ENCODE measurements at places on chromosomes 5 and 9. TPM values are rescaled to one million over a fixed set of nuclear protein-coding genes. Genes with fewer than 3 reads are reported as not detected.

DNA sequence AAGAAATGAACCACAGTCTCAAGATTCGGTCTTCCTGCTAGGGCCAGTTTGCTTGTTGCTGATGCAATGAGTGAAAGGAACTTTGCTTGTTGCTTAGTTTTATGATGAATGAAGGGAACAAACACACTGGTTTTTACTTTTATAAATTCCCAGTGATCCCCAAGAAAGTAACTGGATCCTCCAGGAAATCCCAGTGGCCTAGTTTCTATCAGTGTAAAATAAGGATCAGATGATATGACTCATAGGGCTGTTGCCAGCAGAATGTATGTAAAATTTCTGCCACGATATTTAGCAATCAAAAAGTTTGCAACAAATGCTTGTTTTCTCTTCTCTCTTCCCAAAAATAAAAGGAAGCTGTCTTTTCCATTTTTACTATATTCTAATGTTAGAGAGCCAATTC is 160.1 kb upstream of the CDKN2B start:
- no peak for DNase-seq
- H3K4me3 ChIP-seq, result no peak overlapping the region
- H3K27me3 ChIP-seq, result no peaks in the 10 kb centered on the region
- no peaks in the 10 kb centered on the region for H3K36me3 ChIP-seq

DNA sequence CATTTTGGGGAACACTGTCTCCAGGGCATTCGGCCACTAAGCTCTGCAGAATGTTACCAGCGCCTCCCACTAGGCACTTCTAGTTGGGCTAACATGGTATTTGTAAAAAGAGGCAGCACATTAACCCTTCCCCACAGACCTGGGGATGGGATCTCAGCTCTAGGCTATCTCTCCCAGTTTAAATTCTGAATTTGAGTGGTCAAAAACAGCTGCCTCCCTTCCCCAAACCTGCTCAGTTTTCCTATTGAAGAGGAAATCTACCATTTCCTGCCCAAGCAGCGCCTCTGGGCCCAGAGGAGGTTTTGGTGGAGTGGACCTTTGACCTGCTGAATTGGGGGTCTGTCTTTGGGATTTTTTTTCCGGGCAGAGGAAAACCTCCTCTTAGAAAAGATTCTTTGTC is 53.2 kb downstream of the ENC1 start:
- H3K36me3 ChIP-seq, result no peaks in the 10 kb centered on the region

DNA sequence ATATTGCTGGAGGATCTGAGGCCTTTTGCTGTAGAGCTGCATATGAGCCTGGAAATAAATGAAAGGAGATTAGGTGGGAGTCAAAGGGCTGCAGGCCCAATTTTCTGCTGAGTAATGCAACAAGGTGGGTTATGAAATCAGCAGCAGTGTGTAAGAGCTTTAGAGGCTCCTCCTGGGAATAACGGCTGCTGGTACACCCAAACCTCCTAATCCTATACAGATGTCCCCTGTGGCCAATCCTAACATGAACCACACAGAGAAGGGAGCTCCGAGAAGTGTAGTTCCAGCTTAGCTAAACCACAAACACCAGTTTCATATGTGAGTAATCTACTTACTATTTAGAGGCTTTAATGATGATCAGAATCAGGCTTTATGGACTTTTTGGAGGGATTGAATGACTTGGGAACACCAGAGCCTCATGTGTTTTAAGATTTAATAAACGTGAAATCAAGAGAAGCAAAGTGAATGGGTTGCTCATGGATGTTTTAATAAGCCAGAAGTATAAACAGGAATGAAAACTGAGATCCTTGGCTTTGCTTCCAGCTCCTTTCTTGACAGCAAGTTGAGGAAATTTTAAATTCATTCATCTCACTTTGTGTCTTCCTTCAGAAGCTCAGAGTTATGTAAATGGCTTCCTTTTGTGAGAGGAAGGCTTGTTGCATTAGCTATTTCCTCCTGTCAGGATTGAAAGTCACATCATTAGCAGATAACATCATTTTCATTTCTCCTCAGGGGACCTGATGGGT is 437.5 kb downstream of the TMEM232 start:
- peaks cover 3% of the 10 kb centered on the region for H3K4me1 ChIP-seq
- no peaks in the 10 kb centered on the region for H3K36me3 ChIP-seq
- no peak for DNase-seq
- H3K27ac ChIP-seq, result no peak overlapping the region
- H3K27me3 ChIP-seq, result peaks cover 8% of the 10 kb centered on the region

GRCh38 chr9:92963831-92964606 is 16.7 kb downstream of the FGD3 start:
- H3K36me3 ChIP-seq, result no peaks in the 10 kb centered on the region
- H3K27me3 ChIP-seq, result no peaks in the 10 kb centered on the region
- H3K4me1 ChIP-seq, result peaks cover 7% of the 10 kb centered on the region
- DNase-seq, result no peak

GRCh38 chr9:125805057-125805456 is 57.9 kb downstream of the PBX3 start:
- no peak overlapping the region for H3K27ac ChIP-seq
- DNase-seq, result no peak
- H3K4me3 ChIP-seq, result no peak overlapping the region
- H3K27me3 ChIP-seq, result no peaks in the 10 kb centered on the region
- H3K36me3 ChIP-seq, result no peaks in the 10 kb centered on the region

GRCh38 chr9:98790842-98791607 is 5.3 kb downstream of the ANKS6 start:
- no peaks in the 10 kb centered on the region for H3K27me3 ChIP-seq
- H3K36me3 ChIP-seq, result peaks cover 6% of the 10 kb centered on the region
- H3K4me3 ChIP-seq, result no peak overlapping the region

DNA sequence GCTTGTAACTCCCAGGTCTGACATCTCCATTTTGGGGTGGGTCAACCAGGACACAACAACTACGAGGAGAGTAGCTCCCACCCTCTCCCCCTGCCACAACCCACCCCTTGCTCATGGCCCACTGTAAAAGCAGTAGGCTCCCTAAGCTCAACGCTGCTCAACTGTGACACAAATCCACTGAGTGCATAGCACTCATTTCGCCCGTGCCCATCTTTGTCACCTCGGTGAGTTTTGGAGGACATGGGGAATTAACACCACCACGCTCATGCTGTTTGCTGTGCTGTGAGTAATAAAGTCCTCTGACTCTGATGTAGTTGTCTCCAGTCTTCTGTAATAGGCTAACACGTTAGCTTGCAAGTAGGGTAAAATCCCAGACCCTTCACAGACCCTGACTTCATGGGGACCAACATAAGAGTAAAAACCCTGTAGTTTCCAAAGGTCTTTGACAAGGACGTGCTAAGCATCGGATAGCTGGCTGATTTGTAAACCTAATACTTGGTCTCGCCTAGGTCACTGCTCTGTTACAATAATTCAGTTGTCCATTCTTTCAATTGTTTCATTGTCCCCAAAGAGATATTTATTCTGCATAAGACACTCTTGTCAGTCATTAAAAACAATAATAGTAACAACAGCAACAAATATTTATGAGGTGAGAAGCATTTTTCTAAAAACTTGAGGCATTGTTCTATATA is 7.7 kb downstream of the PLGRKT start:
- no peaks in the 10 kb centered on the region for H3K27me3 ChIP-seq
- H3K27ac ChIP-seq, result no peak overlapping the region
- H3K4me3 ChIP-seq, result no peak overlapping the region
- no peak for DNase-seq
- H3K4me1 ChIP-seq, result no peaks in the 10 kb centered on the region
- H3K36me3 ChIP-seq, result peaks cover 30% of the 10 kb centered on the region

DNA sequence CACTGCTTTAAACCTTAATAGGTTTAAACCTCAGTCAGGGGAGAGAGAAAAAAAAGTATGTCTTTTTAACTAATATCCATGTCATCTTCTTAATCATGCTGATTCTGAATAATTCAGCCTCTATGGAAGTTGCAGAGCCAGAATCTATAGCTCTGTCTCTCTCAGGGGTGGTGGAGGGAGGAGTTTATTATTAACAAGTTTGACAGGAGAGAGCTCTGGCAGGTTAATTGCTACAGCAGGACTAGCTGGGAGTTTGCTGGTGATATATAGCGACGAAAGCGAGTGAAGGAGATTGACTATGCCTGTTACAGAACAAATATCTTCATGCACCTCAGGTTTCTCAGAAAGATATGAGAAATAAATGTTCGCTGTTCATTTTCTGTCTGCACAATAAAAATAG is 586.4 kb downstream of the TLE4 start:
- peaks cover 32% of the 10 kb centered on the region for H3K4me1 ChIP-seq
- H3K27ac ChIP-seq, result no peak overlapping the region
- H3K27me3 ChIP-seq, result peaks cover 6% of the 10 kb centered on the region

GRCh38 chr9:18075253-18075952 is 398.6 kb upstream of the ADAMTSL1 start:
- H3K36me3 ChIP-seq, result no peaks in the 10 kb centered on the region
- peaks cover 21% of the 10 kb centered on the region for H3K27me3 ChIP-seq
- peaks cover 6% of the 10 kb centered on the region for H3K4me1 ChIP-seq
- DNase-seq, result no peak

GRCh38 chr9:120486347-120486746 is 93.6 kb downstream of the CDK5RAP2 start:
- peaks cover 40% of the 10 kb centered on the region for H3K36me3 ChIP-seq
- H3K27me3 ChIP-seq, result no peaks in the 10 kb centered on the region
- H3K4me3 ChIP-seq, result no peak overlapping the region
- H3K4me1 ChIP-seq, result peaks cover 9% of the 10 kb centered on the region

GRCh38 chr5:93078082-93079038 is 502.7 kb downstream of the NR2F1-AS1 start:
- no peak overlapping the region for H3K4me3 ChIP-seq
- H3K27me3 ChIP-seq, result no peaks in the 10 kb centered on the region
- no peaks in the 10 kb centered on the region for H3K36me3 ChIP-seq
- peak; percentile 54 for DNase-seq

- no peaks in the 10 kb centered on the region for H3K36me3 ChIP-seq
- peaks cover 8% of the 10 kb centered on the region for H3K27me3 ChIP-seq
- H3K27ac ChIP-seq, result peak overlapping the region; percentile 91
- DNase-seq, result no peak
These were observed 1.1 kb upstream of the DNAJB5 start for GRCh38 chr9:34988218-34989002.

- peaks cover 61% of the 10 kb centered on the region for H3K27me3 ChIP-seq
- H3K4me3 ChIP-seq, result peak overlapping the region; percentile 87
- H3K36me3 ChIP-seq, result no peaks in the 10 kb centered on the region
- H3K4me1 ChIP-seq, result peaks cover 17% of the 10 kb centered on the region
- no peak overlapping the region for H3K27ac ChIP-seq
These were observed 1.4 kb downstream of the MARCHF3 start for GRCh38 chr5:127028822-127029457.

- no peak overlapping the region for H3K4me3 ChIP-seq
- no peaks in the 10 kb centered on the region for H3K4me1 ChIP-seq
- H3K27me3 ChIP-seq, result no peaks in the 10 kb centered on the region
- no peak overlapping the region for H3K27ac ChIP-seq
- H3K36me3 ChIP-seq, result peaks cover 4% of the 10 kb centered on the region
These were observed 7.5 kb upstream of the DOLPP1 start for GRCh38 chr9:129073404-129073803.

GRCh38 chr9:136011703-136012496 is 50.7 kb upstream of the UBAC1 start:
- H3K36me3 ChIP-seq, result peaks cover 4% of the 10 kb centered on the region
- peaks cover 9% of the 10 kb centered on the region for H3K4me1 ChIP-seq
- H3K27me3 ChIP-seq, result no peaks in the 10 kb centered on the region
- no peak overlapping the region for H3K27ac ChIP-seq
- peak; percentile 26 for DNase-seq
- no peak overlapping the region for H3K4me3 ChIP-seq

DNA sequence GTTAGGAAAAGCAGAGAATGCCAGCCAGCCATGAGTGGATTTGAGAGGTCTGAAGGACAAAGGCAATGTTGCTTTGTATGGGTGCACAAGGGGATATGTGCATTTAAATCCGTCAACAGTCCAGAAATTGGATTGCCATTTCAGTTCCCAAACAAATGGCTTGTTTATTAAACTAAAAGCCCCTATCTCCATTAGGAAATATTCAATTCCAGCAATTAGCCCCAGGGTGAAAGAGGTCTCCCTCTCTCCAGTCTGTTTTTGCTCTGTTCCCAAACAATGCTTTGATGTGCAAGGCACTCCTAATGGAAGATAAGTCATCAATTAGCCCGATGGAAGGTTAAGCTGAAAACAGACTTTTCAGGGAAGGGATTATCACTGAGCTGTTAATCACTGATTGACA is 101.3 kb downstream of the C9orf152 start:
- no peak overlapping the region for H3K4me3 ChIP-seq
- H3K27me3 ChIP-seq, result no peaks in the 10 kb centered on the region
- H3K36me3 ChIP-seq, result no peaks in the 10 kb centered on the region
- no peak overlapping the region for H3K27ac ChIP-seq
- H3K4me1 ChIP-seq, result peaks cover 33% of the 10 kb centered on the region
- no peak for DNase-seq

GRCh38 chr5:127011153-127011552 is 19.2 kb downstream of the MARCHF3 start:
- H3K27me3 ChIP-seq, result no peaks in the 10 kb centered on the region
- peaks cover 15% of the 10 kb centered on the region for H3K4me1 ChIP-seq
- no peak overlapping the region for H3K4me3 ChIP-seq
- DNase-seq, result no peak

GRCh38 chr9:98712987-98713386 is 4.3 kb upstream of the GABBR2 start:
- no peaks in the 10 kb centered on the region for H3K4me1 ChIP-seq
- H3K27ac ChIP-seq, result no peak overlapping the region
- peaks cover 90% of the 10 kb centered on the region for H3K27me3 ChIP-seq
- H3K4me3 ChIP-seq, result no peak overlapping the region
- DNase-seq, result no peak

Gene SPINK4
- total RNA-seq, result not detected

Gene NMRK1
- total RNA-seq, result 9.0 TPM

Gene FAM81B
- total RNA-seq, result 4.3 TPM

Gene NIPAL4
- total RNA-seq, result 0.49 TPM

Gene PSAT1
- 32.5 TPM for total RNA-seq

Gene BTNL3
- not detected for total RNA-seq

Gene SLC36A3
- not detected for total RNA-seq
